EL (cell line): ENCODE measurements at places on chromosomes 6 and 20.

DNA sequence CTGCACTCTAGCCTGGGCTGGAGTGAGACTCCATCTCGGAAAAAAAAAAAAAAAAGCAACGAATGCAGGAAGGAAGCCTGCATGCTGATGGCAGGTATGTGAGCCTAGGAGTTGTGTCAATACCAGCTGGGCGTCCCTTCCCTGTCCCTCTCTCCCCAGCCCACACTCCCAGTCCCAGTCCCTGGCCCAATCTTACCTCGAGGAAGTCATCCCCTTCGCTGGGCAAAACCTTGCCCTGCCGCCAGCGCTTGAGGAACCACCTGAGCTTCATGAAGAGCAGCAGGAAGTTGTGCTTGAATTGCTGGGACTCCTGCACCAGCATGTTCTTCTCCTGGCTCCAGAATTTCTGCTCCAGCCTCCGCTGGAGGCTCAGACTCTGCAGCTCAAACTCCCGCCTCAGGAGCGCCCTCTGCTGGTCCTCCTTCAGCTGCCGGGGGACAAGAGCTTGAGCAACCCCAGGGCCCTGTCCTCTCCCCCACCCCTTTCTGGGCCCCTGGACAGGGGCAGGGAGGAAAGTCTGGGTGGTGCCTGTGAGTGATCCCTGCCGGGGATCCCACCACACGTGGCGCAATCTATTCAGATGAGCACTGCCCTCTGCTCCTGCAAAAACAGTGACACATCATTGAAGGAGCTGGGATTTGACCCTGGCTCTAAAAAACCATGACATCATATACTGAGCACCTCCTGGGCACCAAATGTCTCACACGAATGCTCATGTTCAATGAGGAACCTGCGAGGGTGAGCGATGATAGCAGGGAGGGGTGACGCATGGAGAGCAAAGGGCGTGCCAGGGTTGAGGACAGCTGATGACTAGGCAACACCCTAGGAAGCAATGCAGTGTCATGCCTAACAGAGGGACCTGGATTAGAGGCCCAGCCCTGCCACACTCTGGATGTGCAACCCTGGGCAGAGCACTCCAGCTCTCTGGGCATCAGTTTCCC lies 35.0 kb upstream of the DSN1 start:
- DNase-seq = peak; percentile 99

- no peak for DNase-seq
Observed at GRCh38 chr6:159913375-159913774, 22.6 kb downstream of the MAS1 start.

- no peak for DNase-seq
Observed at GRCh38 chr6:106886081-106886843, 88.3 kb downstream of the CD24 start.

GRCh38 chr20:41017448-41018042 lies 11.1 kb upstream of the TOP1 start:
- no peak for DNase-seq

DNA sequence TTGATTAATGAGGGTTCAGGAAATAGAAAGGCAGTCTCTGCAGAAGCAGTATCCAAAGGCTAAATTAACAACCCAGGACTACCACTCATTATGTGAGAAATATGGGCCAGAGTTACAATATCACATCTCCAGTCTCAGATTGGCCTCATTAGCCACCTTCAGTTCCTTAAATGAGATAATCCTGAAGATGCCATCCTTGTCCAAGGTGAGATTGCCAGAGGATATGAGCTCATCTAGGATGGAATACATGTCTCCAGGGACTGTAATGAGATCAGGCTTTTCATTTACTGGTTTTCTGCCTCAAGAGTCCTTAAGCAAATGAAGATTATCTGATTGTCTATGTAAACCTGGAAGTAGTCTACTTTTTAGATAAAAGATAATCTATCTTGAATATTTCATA lies 196.3 kb downstream of the FUT9 start:
- no peak for DNase-seq

DNA sequence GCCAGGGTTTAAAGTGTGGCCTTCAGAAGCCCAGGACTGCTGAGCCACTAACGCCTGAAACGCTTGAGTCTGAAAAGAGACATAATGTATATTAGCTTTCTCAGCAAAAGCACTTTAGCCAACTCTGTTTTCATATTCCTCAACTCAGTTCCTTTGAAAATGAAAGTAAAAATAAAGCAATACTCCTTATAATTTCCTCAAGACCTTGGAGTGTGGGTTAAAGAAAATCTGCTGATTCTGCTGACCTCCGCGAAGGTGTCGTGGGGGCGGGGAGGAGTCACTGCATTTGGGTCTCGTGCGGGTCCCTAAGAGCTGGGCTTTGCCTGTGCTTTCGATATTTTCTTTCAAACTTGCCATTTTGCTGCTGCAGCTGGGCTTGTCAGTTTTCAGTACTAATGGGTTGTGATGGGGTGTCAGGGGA lies 142.2 kb upstream of the ARID1B start:
- no peak for DNase-seq

DNA sequence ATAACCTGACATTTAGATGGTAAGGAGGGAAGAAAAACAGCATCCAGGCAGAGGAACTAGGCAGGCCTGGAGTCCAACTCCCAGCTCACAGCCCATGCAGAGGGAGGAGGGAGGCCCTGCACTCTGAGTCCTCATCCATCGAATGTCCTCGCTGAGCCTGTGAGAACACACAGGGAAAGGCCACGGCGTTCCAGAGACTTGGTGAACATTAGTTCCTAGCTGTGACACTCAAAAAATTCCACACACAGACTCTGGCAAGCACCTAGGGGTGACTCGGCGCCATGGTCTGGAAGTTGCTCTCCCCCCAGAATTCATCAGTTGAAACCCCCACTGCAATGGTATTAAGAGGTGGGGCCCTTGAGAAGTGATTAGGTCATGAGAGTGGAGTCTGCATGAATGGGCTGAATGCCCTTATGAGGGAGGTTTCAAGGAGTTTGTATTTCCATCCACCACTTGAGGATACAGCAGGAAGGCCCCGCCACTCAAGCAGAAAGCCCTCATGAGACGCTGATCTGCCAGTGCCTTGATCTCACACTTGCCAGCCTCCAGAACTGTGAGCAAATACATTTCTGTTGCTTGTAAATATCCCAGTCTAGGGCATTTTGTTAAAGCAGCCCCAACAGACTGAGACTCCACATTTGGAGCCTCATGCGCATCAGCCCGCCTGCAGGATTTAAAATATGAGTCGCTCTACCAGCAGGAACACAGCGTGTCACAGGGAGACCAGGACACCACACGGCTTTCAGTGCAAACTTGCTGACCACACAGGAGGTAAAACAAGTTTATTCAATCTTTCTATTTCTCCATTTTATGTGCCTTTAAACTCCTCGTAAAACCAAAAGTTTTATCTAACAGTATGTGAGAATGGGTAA lies 73.9 kb downstream of the WDR27 start:
- no peak for DNase-seq

GRCh38 chr6:21033084-21033483 lies 498.8 kb downstream of the CDKAL1 start:
- DNase-seq = no peak

DNA sequence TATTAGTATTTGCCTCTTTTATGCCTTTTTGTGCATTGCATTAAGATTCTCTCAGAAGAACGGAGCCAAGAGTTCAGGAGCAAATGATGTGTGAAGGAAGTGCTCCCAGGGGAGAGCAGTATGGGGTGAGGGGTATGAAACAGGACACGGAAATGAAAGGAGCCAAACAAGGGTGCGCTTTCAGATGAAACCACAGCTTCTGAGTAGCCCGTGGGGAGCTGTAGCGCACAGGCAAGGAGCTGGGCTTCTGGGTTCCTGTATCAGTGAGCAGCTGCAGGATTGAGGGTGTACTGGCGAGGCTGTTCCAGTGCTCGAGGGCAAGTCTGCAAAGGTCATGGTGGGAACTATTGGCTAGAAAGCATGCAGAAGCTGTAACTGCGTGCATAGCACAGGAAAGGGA lies 25.4 kb downstream of the ANKEF1 start:
- DNase-seq = no peak

- no peak for DNase-seq
Observed at GRCh38 chr6:10418862-10419748, 4.2 kb upstream of the TFAP2A start.

- peak; percentile 50 for DNase-seq
Observed at GRCh38 chr6:132300323-132300949, 100.8 kb downstream of the MOXD1 start.

DNA sequence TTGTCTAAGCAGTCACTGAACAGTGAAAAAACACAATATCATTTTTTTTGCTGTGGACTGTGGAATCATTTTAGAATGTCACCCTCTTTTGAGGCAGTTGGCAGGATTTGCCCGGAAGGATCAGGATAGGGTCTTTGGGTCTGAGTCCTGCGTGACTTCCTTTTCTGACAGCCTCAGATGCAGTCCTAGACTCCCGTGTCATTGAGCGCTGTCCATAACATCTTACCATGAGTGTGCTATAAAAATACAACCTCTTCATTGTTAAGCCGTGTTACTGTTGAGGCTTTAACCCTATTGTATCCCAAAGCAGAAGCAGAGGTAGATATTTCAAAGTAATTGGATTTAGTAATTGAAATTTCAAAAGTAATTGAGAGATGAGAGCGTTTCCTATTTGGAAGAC lies 30.6 kb downstream of the ARID1B start:
- DNase-seq = no peak

DNA sequence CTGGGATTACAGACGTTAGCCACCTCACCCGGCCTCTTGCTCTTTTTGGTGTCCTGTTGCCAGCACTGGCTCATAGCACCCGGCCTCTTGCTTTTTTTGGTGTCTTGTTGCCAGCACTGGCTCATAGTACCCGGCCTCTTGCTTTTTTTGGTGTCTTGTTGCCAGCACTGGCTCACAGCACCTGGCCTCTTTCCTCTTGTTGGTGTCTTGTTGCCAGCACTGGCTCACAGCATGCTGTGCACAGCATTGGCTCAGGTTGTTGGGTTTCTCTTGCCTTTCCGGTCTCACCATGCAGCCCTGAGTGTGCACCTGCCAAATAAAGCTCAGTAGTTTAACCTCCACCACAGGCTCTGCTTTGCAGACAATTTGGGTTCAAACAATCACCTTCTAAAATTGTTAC lies 208.2 kb downstream of the THBS2 start:
- DNase-seq = no peak
